ENCODE measurements at places on chromosomes 3 and 15.

- no peak for DNase-seq
These were observed 15.8 kb downstream of the ABHD17C start for GRCh38 chr15:80710635-80711554.

GRCh38 chr3:78242724-78243123 is 1202.8 kb downstream of the ROBO2 start:
- DNase-seq, result no peak

DNA sequence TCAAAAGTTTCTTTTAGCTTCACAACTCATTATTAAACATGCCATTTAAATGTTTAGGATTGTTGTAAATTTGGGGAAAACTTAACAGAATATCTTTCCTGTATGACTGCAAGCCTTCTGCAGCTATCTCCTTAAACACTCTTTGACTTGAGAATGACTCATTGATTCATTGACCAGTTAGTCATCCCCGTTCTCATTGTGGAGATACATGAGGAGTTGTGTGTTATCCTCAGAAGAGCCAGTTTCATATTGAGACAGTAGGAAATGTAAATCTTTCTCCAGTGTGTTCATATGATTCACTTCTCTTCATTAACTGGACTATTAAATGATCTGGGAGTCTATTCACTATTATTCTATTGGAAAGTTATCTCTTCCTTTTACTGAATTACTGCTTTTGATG is 83.0 kb downstream of the CRYGS start:
- DNase-seq, result no peak

- DNase-seq, result no peak
These were observed 24.0 kb downstream of the AMOTL2 start for GRCh38 chr3:134350266-134350665.

- DNase-seq, result no peak
These were observed 207.6 kb downstream of the STAG1 start for GRCh38 chr3:136544532-136544931.

DNA sequence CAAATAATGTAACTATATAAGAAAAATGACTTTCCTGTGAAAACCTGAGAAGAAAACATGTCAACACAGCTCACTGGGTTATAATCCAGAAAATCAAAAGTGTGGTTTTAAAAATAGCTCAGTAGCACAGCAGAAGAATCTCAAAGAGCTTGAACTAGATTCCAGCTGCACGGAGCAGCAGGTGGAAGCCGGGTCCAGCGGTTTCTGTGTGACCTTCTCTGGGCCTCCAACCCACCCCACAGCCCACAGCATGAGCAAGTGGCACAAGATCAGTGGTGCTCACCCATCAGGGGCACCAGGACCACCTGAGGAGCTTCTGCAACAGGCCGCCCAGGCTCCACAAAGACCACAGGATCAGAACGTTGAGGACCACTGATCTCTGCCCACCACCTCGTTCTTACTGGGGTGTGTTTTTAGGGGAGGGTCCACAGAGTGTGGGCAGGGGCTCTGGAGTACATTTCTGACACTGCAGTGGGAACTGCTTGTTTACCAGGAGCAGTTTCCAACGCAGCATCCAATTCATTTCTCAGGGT is 23.2 kb downstream of the SLC41A3 start:
- DNase-seq, result peak; percentile 41

DNA sequence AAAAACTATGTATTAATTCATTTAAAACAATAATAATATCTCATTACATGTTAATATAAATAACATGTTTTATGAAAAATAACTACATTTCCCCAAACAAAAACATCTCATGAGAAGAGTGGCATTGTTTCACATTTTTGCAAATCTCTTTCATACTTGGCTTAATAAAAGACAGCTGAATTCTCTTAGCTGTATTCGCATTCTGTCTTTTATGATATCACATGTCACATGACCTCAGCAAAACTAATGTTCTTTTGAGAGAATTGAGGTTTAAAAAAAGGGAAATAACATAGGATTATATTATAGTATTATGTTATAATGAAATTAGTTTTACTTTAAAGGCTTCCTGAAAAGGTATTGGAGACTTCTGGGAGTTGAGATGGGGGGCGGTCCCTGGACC is 48.4 kb upstream of the SPPL2A start:
- no peak for DNase-seq

DNA sequence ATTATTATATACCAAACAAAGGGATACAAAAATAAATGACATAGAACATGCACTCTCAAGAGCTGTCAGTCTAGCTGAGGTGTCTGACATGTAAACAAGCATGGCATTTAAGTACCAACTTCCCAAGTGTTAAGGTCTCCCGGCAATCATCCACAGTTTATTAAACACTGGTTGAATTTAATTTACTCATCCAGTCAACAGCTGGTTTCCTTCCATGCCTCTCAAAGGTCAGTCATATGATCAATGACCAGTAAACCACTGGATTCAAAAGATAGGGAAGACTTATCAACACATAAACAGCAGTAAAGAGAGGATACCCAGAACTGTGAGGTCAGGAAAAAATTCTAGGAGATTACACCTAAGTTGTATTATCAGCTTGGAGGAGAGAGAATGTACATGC is 80.4 kb downstream of the ADAM10 start:
- DNase-seq, result no peak
